Neural cell (in vitro differentiated cells): ENCODE measurements at places on chromosomes 2 and 18. TPM values are rescaled to one million over a fixed set of nuclear protein-coding genes. Genes with fewer than 3 reads are reported as not detected.

The SULT1C2 gene
- 0.12 TPM in 1 of 2 replicates, not detected in the other for polyA plus RNA-seq

The TUBA4B gene
- not detected in 2 replicates for polyA plus RNA-seq

The ARHGAP15 gene
- polyA plus RNA-seq: 0.30 TPM in 1 of 2 replicates, not detected in the other

The MPV17 gene
- polyA plus RNA-seq: 79.6 and 104 TPM in 2 replicates

The ALPI gene
- polyA plus RNA-seq: not detected in 2 replicates

The PTPN18 gene
- 4.2 and 13.3 TPM in 2 replicates for polyA plus RNA-seq

The UGT1A5 gene
- polyA plus RNA-seq: not detected in 2 replicates

The NAT8 gene
- not detected in 2 replicates for polyA plus RNA-seq

The IL36G gene
- not detected in 2 replicates for polyA plus RNA-seq

The CPS1 gene
- 0.25 and 0.58 TPM in 2 replicates for polyA plus RNA-seq

The NOSTRIN gene
- not detected in 2 replicates for polyA plus RNA-seq
